IMR-90 (cell line): ENCODE measurements at places on chromosomes 6 and 20.
A peak's percentile ranks its signal among the peaks of the same experiment; 100 is the strongest.

DNA sequence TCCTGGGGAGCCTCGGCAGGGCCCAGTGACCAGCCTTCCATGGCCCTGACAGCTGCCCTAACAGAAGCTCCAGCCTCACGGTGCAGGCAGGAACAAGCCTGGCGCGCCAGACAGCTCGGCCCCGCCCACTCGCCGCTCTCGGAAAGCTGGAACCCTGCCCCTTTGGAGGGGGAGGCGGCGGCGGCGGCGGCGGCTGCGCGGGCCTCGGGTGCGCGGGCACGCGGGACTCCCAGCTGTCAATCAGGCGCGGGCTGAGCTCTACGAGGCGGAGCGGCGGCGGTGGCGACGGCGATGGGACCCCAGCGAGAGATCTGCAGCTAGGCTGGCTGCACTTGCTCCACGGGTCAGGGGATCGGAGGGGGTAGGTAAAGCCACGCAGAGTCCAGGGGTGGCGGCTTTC is at the start of gene NRSN1:
Gene NRSN1, plus strand, starts transcription at position 236 of the 400 bp plus-strand sequence. CDS start 8,113 bp downstream, outside the sequence.
- no peak for DNase-seq

GRCh38 chr6:21749754-21750153 is 156.2 kb downstream of the SOX4 start:
- DNase-seq, result no peak

GRCh38 chr6:143406673-143407072 is 43.8 kb downstream of the ADAT2 start:
- no peak for DNase-seq

DNA sequence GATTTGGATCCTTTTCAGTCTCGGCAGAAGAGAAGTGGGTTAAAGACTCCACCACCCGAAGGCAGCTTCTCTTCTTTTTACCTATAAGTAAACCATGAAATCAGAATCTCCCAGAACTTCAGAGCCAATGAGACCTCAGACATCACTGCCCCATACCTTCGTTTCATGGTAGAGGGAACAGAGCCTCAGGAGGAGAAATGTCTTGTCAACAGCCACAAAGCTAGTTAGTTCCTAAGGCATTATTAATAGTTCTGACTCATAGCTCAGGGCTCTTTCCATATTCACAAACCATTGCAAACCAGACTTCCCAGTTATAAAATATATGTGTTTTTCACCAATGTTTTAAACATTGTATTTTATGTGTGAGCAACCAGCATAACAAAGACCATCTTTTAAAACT is 118.7 kb upstream of the RIPOR2 start:
- DNase-seq, result peak; percentile 88

DNA sequence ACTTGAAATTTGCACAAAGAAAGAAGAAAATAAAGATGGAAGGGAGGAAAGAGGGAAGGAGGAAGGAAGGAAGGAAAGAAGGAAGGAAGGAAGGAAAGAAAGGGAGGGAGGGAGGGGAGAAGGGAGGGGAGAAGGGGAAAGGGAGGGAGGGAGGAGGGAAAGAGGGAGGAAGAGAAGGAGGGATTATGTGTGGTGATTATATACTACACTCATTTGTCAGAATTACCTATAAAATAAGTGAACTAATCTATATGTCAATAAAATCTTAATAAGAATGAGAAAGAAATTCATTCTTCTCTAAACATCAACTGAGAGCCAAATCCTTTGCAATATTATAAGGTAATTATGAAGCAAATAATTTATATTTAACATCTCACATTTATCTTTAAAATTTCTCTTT is 77.9 kb upstream of the TFAP2D start:
- no peak for DNase-seq

- DNase-seq, result no peak
Observed at GRCh38 chr6:17227403-17227802, 53.8 kb upstream of the RBM24 start.

GRCh38 chr6:167703781-167704180 is 122.9 kb upstream of the AFDN start:
- no peak for DNase-seq

- DNase-seq, result no peak
Observed at GRCh38 chr6:47437592-47437991, 40.0 kb upstream of the CD2AP start.

GRCh38 chr6:45965792-45966191 is 49.9 kb downstream of the CLIC5 start:
- peak; percentile 22 for DNase-seq

GRCh38 chr6:119517428-119517827 is 167.9 kb upstream of the MAN1A1 start:
- DNase-seq, result no peak

- DNase-seq, result no peak
Observed at GRCh38 chr6:7129360-7129759, 21.6 kb downstream of the RREB1 start.

- no peak for DNase-seq
Observed at GRCh38 chr6:160955508-160956295, 35.9 kb upstream of the MAP3K4 start.

DNA sequence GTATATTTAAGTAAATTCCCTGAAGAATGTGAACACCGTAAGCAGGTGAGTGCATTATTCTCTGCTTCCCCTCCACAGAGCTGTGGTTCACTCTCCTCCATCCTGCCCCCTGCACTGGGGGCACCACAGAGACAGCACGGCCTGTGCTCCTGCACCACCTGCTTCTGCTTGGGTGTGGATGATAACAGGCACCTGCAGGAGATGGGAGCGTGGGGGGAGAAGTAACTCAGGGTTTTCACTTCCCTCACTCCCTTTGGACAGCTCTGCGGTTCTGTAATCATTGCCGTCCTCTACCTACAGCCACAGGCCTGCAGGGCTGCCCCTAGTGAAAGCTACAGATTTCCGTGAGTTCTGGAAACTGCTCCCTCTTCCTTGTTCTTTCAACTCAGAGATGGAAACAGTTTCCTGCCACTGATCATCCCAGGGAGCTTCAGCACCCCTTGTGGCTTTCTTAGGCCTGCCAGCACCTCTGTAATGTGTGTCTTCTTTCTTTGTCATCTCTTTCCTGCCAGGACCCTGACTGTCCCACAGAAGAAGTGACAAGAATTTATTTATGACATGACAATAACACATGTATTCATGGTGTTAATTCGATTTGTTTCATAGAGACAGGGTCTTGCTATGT is 21.3 kb upstream of the MICB start:
- no peak for DNase-seq

GRCh38 chr6:133816171-133816570 is 72.7 kb upstream of the TCF21 start:
- DNase-seq, result no peak

DNA sequence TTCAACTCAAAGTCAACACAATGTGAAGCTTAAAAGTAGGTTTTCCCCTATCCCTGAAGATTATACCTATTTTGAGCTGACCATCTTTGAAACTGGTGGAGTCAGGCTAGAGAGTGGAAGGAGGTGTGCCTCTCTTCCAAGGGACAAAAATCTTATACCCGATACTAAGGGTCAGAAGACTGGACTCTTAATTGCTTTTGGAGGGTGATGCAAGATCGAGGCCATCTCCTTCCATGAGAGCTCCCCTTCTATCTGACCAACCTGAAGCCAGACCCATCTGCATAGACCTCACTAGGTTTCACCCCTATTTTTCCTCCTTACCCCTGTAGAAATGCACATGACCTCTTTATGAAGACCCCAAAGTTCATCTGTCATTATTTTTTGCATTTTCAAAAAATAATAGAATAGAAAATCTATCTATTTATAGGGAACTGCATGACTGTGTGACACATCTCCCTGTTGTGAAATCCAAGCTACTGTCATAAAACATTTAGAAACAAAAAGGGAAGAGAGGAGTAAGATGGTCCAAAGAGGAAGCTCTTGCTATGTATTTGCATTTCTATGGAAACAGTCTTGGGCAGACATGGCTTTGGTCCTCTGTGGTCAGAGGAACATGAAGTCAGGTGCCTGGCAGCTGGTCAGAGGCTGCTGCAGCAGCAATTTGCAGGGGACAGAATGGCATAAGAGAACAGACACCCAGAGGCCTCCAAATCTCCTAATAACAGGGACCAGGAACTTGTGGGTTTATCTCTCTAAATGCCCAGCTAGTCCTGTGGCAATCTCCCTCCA is 349.2 kb downstream of the MAFB start:
- DNase-seq, result no peak

- peak; percentile 1 for DNase-seq
Observed at GRCh38 chr20:24795436-24795835, 153.6 kb upstream of the CST7 start.

DNA sequence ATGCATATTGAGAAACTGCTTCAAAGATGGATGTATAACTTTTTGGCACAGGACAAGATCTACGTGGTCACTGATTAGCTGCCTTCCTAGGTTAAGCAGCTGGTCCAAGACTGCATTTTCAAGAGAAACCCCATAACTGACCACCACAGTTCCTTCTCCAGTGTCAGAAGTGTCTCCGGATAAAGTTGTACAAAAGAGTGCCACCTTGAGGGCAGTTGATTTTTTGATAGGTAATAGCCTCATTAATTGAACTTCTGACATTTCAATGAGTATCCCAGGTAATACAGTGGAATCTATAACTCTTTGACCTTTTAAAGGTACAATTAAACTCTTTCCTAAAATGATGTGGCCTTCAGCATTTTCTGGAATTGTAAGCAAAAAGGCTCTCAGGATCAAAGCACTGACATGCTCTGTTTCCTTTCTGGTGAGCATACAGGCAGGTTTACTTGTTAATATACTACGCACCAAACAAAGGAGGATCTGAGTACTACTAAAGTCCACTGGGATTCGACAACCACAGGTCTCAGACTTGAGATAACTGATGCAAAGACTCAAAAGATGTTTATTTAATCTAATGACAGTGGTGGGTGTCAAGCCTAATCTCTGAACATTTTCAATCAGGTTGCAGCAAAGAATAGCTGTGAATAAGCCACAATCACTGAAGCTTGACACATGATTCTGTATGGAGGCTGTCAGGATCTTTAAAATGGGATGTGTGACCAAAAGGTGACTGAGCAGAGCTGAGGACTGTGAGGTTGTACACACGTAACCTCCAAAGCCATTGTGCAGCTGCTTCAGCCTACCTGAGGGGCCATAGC is 21.2 kb downstream of the MKKS start:
- no peak for DNase-seq

DNA sequence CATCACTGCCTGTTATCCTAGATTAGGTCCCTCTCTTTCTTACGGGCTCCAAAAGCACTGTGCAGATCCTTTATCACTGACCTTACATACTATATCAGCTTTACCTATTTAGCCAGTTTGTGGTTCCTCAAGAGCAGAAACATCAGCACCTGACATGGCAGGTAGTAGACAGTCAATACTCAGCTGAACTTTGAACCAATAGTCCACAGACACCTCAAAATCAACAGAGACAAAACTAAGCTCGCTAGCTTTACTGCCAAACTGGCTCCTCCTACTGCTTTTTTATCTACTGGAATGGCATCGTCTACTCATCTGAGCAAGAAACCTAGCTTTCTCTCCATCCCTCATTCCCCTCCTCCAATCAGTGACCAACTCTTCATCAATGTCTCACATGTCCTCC is 5.6 kb downstream of the IL17A start:
- no peak for DNase-seq

- DNase-seq, result no peak
Observed at GRCh38 chr6:139996253-139996834, 621.9 kb upstream of the CITED2 start.

GRCh38 chr6:36612101-36612625 is 18.0 kb downstream of the SRSF3 start:
- DNase-seq, result no peak

DNA sequence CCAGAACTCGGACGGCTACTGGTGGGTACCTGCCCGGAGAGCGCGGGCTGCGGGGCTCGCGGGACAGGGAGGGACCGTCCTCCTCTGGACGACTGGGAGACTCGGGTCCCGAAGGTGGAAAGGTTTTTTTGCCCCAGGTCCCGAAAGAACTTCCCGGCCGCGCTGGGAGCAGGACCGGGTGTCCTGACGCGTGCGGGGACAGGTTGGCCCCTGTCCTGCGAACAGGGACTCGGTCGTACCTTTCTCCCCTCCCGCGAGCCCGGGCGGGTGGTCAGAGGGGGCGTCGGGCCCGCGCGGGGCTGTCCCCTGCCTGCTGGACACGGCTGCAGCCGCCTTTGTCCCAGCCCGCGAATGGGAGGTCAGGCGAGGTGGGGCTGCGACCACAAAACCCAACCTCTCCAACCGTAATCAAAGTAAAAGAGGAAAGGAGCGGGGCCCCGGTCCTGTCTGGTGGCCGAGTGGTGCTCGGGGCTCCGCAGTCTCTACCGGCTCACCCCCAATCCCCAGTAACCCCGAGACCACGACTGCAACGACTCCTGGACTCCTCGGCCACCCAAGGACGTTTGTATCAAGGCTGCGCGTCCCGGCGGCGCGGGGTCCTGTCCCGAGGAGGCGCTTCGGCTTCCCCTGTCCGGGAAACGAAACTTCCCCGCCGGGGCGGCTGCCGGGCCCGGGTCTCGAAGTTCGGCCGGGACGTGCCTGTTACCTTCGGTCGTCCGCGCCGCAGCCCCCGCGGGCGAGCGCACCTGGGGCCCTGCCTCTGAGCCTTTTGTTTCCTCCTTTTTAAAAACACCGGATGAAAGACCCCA is 798 bp downstream of the DSP start:
- DNase-seq, result no peak

- no peak for DNase-seq
Observed at GRCh38 chr6:169513478-169514193, 188.2 kb downstream of the WDR27 start.

DNA sequence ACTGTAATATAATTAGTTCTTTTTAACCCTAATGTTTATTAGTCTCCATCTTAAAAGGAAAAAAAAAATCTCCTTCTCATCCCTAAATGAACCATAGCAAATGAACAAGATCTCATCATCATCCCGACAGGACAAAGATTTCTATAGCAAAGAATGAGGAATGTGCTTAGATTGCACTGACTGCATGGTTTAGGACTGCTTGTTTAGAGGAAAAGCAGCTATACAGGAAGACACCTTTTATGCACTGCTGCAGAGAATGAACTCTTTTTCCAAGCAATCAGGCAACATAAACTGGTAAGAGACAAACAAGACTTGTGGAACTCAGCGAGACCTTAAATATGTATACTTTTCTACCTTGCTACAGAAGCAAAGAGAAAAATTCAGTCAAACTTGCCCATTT is 26.8 kb downstream of the CSNK2A1 start:
- peak; percentile 7 for DNase-seq

DNA sequence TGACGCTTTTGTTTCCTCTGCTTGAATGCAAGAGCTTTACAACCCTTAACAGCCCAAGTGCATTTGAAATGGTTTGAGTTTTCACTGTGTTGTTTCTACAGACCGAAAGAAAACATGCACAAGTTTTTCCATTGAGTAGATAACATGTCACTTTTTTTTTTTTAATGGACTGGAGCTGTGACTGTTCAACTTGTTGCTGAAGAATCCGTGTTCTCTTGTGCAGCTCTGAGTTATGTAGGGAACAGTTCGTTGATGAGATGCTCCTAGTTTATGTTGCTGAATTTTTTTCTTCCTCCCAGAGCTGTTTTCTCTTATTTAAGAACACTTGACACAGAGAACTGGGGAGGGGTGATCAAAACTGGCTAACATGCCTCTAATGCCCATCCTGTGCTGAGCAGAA is 89.3 kb downstream of the DTD1 start:
- no peak for DNase-seq

- DNase-seq, result no peak
Observed at GRCh38 chr6:170258407-170258806, 32.5 kb downstream of the DLL1 start.
